Midbrain (tissue), 1 donor: ENCODE measurements at places on chromosomes 6 and 20.

GRCh38 chr20:32743237-32744112 lies at the start of gene COMMD7:
Gene COMMD7, minus strand, starts transcription at chr20:32743467. Its CDS starts 76 bp downstream, at chr20:32743391.
- DNase-seq = peak; percentile 49

- no peak for DNase-seq
Measured at GRCh38 chr20:22795871-22796270, 211.5 kb upstream of the FOXA2 start.

DNA sequence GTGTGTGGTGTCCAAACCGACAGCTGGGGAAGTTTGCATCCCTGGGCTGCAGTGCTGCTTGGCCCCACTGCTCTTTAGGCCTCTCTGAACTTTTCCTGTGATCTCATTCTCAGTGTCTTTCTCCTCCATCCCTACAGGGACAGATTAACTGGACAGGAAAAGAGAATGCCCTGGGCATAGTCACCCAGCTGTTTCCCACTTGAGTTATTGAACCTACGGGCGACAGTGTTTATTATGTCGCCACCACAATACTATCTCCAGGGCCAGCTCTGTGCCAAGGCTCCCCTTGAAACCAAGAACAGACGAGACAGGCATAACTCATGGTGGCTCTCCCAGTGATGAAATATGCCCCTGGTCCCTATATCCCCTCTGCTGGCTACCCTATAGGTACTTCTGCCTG lies 147.8 kb upstream of the EPHA7 start:
- DNase-seq = no peak

GRCh38 chr6:22017766-22018165 lies 279.1 kb downstream of the PRL start:
- DNase-seq = no peak

DNA sequence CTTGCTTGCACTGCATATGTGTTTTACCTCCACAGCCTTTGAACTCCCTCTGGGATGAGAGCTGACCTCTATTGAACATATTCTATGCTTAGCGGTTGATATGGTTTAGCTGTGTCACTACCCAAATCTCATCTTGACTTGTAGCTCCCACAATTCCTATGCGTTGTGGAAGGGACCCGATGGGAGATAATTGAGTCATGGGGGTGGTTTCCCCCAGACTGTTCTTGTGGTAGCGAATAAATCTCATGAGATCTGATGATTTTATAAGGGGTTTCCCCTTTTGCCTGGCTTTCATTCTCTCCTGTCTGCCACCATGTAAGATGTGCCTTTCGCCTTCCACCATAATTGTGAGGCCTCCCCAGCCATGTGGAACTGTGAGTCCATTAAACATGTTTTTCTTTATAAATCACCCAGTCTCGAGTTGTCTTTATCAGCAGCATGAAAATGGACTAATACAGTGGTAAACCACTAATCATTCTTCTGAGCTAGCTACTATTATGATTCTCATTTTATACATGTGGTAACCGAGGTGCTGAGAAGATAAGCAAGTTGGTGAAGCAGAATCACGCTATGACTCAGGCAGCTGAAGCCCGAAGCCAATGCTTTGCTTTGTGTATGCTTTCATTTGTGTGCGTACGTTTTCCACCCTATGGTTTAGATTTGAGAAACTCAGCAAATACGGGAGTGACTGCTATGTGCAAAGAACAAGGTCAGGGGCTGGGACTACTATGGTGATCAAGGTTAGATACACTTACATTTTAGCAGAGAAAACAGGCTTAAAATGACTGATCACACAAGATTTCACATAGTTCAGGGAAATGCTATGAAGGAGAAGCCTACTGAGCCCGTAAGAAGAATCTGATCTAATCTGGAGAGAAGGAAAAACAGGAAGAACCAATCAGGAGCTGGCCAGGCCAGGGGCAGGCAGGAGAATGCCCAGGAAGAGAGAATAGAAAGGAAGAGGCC lies 363.5 kb downstream of the ESR1 start:
- no peak for DNase-seq

GRCh38 chr6:107703606-107704005 lies 120.5 kb downstream of the SCML4 start:
- no peak for DNase-seq

- no peak for DNase-seq
Measured at GRCh38 chr6:159061805-159062563, 17.2 kb upstream of the TAGAP start.

DNA sequence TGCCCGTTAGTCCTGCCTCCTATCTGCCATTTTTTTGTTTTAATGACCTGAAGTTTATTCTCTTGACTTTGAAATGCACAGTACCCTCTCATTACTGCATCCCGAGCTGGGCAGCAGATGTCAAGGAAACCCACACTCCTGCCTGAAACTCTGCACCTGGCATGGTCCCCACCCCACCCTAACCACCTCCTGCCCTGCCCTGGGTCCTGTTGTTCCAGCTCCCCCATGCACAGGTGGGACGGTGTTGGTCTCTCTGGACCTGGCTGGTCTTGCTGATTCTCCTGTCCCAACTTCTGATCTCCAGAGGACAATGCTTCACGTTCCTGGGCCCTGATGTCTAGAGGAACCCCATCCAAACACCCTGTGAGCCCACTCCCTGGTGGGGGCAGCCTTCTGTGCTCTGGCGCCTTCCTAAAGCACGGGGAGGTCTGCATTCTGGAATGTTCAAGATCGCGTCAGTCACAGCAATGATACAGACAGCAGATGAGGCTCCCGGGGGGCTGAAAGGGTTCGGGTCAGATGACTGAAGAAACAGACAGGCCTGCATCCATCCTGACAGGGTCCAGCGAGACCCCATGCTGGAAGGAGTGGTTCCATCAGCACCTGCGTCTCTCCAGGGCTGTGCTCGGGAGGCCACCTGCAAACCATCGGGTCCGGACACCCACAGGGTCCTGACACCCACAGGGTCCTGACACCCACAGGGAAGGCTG lies 73.6 kb downstream of the ERMARD start:
- no peak for DNase-seq
